Mesenteric fat pad (tissue), 1 donor: ENCODE measurements at places on chromosomes 11 and 22.

DNA sequence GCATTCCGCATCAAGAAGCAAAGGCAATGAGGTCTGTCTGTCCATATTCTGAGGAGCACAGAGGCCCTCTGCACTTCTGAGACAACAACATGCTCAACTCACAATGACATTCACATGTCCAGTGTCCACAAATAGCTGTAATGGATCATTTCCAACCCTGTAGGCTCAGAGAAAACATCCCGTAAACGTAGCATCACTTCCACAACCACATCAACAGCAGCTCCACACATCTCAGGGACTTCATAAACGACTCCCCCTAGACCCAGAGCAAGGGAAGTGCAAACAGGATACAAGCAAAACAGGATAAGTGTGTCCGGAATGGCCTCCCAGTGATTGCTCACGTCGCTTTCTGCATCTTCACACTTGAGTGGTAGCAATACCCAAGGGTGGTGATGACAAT, 100.2 kb downstream of the SYN3 start:
- DNase-seq = no peak

GRCh38 chr11:96036863-96037262, 113.0 kb upstream of the MTMR2 start:
- DNase-seq = no peak

GRCh38 chr11:120527111-120527761, 15.7 kb downstream of the GRIK4 start:
- no peak for DNase-seq

DNA sequence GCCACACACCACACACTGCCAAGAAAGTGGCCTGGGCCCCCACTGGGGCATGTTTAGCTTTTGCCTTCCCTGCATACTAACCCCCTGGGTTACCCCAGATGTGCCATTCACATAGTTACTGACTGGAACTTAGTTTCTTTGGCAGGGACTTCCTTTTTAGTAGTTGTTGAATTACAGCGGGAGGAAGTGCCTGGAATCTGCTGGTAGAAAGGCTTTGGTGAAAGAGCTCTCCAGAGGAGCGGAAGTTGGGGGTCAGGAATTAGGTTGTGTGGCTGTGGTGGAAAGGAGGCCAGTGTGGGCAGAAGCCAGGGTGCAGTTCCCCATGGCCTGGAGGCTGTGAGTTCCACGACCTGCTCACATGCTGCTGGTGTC, 69.0 kb downstream of the MED15 start:
- no peak for DNase-seq

- no peak for DNase-seq
Measured at GRCh38 chr11:61725781-61726231, 26.6 kb upstream of the MYRF start.

GRCh38 chr11:119339589-119340334, 921 bp downstream of the C1QTNF5 start:
- no peak for DNase-seq

GRCh38 chr11:86101941-86102407, 33.1 kb upstream of the PICALM start:
- DNase-seq = no peak

- no peak for DNase-seq
Measured at GRCh38 chr11:90476442-90477007, 253.7 kb upstream of the CHORDC1 start.

- DNase-seq = no peak
Measured at GRCh38 chr11:133800666-133801065, 44.6 kb downstream of the SPATA19 start.

- no peak for DNase-seq
Measured at GRCh38 chr11:47867823-47868222, 19.7 kb upstream of the NUP160 start.

GRCh38 chr11:69362315-69362714, 68.4 kb downstream of the MYEOV start:
- DNase-seq = peak; percentile 39

DNA sequence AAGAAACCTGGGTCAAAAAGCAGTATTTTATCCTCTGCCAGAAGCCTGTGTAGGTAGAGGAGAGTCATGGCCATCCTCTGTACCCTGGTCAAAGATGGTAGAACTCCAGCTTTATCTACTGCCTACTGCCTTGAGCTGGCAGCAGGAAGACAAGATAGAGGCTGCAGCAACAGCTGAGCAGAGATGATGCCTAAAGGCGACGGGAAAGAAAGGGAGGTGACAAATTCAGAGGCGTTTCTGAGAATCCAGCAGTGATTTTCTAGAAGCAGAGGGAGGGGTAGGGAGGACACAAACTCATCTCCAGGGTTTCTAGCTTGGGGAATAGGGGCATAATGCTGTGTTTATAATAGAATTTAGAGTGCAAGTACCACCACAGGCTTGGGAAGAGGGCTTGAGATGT, 15.5 kb upstream of the C1QTNF4 start:
- no peak for DNase-seq

DNA sequence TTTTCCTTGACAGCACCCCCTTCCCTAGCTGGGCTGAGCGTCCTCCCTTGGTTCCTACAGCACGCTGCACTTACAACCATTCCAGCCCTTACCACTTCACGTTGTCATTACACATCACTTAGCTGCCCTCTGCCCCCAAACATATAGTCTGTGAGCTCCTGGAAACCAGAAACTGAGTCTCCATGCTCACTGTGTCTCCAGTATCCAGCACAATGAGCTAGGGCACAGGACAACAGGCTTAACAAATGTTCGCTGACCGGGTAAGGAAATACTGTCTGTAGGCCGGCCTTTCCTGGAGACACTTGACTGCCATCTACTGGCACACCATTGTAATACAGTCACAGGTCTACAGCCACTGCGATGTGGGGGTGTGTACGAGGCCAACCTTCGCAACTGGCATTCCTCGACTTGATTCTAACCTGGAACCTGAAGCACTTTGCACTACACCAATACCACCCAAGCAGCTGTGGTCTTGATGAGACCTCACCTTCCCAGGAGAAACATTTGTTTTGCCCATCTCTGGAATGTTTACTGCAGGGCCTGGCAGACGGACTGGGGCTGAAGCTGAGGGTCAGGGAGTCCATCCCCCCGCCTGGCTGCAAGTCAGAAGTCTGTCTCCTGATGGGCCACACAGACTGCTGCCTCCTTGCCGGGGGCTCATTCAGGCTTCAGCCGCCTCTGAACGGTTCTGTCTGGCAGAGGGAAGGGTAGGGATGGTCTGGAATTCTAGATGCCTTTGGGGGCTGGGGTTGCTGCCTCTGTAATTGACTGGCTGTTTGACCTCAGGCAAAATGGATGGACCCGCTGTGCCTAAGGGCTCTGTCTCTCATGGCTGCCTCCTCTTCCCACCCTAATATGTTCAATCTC, 72.0 kb downstream of the SYN3 start:
- DNase-seq = no peak

DNA sequence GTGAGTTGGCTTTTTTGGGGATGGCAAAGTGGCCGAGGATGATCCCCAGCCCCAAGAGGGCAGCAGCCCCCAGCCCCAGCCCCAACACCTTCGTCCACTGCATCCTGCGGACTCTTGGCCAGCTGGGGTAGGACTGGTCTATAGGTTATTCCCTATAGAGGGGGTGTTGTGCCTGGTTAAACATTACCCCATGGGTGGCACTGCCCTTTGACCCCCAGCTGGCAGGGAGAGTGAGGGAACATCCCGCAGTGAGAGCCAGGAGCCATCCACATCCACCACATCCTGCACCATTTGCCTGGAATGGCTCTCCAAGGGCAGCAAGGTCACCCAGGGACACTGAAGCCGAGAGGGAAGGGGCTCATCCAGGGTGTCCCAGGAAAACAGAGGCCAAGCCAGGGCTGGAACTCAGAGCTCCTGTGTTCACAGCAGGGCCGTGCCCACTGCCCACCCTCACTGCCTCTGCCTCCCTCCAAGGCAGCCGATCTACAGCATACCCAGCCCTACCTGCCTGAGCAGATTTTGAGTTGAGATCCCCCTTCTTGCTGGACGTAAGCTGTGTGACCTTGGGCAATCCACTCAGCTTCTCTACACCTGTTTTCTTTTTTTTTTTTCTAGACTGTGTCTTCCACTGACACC, at the start of gene NAALADL1:
TSS of gene NAALADL1 (minus strand) at position 135 of the 636 bp plus-strand sequence. CDS start at position 103, 32 bp downstream.
- no peak for DNase-seq

DNA sequence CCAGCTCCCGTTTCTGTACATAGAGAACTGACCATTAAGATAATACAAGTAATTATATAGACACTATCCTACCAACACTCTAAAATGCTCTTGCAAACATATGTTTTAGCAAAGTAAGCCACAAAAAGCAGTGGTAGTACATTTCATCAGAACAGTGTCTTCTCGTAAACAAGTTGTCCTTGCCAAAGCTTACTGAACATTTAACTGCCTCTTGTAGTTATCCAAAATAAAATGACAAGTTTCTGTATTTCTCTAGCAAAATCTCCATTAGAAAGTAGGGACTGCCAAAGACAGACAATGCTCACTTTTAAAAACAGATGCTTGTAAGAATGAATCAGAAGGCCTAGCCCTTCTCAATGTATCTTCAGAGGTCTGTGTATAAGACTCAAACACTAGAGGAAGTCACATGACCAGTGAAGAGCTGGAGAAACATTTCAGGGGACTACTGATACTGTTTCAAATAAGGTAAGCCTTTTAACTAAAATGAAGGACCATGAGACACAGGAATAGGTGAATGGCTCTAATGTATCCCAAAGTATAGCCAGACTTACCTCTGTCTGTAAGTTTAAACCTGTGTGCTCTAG, 7.8 kb upstream of the ZC3H12C start:
- no peak for DNase-seq

GRCh38 chr22:31229402-31230079, 17.4 kb downstream of the LIMK2 start:
- DNase-seq = no peak

GRCh38 chr11:61815790-61816735, 740 bp downstream of the FADS1 start:
- DNase-seq = no peak

DNA sequence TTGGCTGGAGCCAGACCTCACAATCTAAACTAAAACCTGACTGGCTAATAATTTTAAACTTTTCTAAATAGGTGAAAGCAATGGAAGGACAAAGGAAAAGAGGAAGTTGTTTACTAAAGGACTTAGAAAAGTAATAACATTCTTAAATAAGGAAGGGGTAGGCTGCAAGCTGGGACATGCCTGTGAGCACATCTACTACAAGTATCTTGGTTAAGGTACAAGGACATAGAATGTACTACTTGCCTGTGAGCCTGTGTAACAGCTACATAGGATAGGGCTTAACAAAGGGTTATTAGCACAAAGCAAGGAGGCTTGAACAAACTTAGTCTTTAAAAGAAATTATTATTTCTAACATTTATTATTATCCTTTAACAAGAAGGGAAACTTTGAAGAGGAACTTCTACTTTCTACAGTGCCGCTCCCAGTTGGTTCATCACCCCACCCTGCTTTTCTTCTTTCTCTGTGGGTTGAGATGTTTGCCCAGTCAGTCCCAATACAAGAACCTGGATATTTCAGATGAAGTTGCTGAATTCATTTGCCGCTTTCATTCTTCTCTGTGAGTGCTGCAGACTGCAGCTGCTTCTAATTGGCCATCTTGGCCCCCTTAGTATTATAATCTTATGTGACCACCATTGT, 87.5 kb downstream of the PRMT3 start:
- DNase-seq = no peak

DNA sequence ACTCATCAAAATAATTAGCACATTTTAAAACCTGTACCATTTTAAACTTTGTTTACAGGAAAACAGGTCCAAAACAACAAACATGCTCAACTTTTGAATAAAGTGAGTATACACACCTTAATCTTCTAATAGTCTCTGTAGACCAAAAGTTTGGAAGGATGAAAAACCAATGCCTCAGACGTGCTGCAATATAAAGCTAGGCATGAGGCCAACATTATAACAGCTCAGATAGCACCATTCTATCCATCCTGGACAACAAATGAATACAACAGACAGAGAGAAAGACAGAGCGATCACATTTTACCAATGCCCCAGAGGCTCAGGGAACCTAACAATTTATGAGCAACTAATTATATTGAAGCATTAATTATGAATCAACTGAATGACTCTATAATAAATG, 77.0 kb downstream of the PAK1 start:
- DNase-seq = no peak

DNA sequence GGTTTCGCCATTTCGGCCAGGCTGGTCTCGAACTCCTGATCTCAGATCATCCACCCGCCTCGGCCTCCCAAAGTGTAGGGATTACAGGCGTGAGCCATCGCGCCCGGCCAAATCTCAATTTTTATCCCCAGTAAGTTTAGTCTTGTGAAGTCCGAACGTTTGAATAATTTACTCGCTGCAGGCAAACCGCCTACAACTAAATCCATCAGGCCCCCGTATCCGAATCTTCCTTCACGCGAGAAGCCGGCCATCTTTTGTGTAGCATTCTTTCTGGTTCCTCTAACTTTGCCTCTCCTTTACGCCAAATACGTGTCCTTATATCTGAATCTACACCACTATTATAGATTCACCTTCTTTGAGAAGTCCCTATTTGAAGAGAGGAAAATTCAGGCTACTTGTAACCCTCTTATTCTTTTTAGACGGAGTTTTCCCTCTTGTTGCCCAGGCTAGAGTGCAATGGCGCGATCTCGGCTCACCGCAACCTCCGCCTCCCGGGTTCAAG, 581 bp upstream of the EIF3L start:
- no peak for DNase-seq

DNA sequence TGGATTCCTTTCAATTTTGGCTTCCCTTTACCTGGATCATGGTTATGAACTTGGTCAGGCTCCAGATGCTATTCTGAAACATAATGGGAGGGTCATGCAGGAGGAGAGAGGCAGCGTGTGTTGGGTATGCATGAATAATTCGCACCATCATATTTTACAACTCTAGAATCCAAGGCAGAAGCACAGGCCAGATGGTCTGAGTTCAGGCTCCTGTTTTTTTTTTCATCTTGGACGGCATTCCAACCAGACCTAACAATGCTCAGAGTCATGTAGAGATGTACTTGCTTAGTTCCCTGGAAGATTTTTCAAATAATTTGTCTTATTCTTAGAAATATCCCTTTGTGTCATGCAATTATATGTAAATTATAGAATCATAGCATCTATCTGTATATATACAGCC, 393.5 kb downstream of the JRKL start:
- DNase-seq = no peak

DNA sequence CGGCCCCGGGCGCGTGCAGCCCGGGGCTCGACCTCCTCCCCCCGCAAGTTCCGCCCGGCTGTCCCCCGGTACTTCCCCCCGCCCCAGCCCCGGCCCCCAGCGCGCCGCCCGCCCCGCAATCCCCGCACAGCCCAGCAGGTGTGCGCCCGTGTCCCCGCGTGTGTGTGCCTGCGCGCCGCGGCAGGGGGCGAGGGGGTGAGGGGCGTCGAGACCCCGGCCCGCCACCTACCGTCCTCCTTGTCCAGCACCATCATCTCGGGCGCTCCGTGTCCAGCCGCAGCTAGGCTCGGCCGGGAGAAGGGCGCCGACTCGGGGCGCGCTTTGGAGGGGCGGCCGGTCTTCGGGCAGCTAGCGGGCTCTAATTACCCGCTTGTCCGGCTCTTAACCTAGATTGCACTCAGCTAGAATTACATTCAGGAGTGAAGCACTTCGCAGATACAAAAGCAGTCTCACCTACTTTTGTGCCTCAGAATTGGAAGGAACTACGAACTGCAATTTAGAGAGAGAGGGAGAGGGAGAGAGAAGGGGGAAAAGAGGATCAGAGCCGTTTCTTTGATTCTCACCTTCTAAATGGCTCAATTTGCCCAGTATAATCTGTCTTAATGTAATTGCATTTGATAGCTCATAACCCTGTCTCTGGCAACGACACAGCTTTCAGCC, 439 bp downstream of the LMO1 start:
- DNase-seq = peak; percentile 86
